Pancreas (tissue), 10 donors: ENCODE measurements at places on chromosomes 1 and 21. TPM values are rescaled to one million over a fixed set of nuclear protein-coding genes. Genes with fewer than 3 reads are reported as not detected.

DNA sequence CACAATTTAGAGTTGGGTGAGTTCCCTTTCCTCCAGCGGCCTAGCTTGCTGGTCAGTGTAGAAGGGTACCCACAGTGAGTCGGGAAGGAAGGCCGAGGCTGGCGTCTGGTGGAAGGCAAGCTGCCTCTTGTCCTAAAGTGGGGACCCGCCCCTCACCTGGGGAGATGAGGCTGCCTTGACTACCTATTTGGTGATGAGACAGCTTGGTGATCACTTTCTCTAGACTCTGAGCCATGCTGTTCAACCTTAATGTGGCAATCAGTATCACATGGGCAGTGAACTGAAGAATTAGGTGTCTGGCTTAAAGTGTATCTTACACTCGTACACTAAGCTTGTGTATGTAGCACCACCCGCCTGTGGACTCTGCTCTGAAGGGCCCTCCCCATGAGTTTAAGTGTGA is 100.7 kb downstream of the COLGALT2 start:
- no peak for DNase-seq

The LCE1E gene
- total RNA-seq = not detected

GRCh38 chr1:9537863-9538668 is 1.2 kb upstream of the SLC25A33 start:
- peak; percentile 71 for DNase-seq

The PM20D1 gene
- total RNA-seq = 32.1 TPM

The LAD1 gene
- 28.7 TPM for total RNA-seq

DNA sequence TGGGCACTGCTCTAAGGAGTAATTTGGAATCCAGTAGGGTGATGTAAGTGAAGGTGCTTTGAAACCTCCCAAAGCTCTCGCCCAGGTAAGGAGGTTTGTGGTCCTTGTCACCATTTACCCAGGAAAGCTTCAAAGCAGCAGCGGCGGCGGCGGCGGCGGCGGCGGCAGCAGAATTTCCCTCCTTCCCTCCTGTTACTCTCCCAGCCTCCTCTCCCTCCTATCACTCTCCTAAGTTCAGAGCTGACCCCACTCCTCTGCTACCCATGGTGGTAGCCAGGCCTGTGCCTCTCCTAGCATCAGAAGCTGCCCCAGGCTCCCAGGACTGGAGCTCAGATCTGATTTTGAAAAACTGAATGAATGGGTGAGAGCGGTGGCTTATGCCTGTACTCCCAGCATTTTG is 60.7 kb downstream of the ACBD3 start:
- DNase-seq = peak; percentile 33

The SLC5A3 gene
- 2.6 TPM for total RNA-seq

DNA sequence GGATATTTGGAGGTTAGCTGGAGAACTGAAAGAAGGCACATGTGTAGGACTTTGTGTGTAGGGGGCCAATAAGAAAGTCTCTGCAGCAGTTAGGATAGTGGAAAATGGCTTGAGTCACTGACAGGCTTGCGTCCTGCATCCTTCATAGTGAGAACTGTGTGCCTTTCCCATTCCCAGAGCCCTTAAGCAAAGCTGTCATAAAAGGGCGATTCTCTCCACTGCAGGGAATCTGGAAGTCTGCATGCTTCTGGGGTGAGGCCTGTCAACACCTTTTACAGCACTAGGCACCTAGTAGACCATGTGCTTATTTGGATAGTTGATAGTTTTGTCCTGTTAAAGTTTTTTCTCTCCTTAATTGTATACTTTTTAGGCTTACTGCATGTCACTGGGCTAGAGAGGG is 39.4 kb upstream of the MACF1 start:
- DNase-seq = no peak

The ASCL5 gene
- 1.5 TPM for total RNA-seq
